NCI-H146 (cell line): ENCODE measurements at places on chromosomes 7 and 10.

- no peak for DNase-seq
Observed at GRCh38 chr10:33982995-33983394, 648.5 kb upstream of the NRP1 start.

GRCh38 chr10:22686347-22686746 lies 28.0 kb downstream of the PIP4K2A start:
- no peak for DNase-seq

DNA sequence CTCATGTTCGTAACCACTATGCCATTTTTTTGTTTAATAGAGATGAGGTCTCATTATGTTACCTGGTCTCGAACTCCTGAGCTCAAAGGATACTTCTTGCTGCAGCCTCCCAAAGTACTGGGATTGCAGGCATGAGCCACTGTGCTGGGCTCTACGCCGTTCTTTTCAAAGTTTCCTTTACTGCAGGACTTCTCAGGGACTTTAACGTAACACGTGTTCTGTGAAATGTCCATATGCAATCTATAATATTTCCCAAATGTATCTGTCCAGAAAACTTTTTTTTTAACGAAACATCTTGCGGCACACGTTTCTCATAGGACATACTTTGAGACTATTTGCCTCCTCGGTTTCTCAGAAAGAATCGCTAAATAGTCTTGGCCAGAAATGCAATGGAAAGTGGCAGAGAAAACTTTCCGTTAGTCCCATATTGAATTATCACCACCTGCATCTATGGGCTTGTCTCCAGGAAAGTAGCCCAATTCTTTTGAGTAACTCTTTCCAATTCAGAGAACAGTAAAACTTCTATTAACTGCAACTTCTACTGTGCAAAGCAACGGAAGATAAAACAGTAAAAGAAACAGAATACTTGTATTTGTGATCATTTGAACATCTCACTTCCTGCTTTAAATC lies 96.3 kb downstream of the ELMO1 start:
- DNase-seq: no peak

DNA sequence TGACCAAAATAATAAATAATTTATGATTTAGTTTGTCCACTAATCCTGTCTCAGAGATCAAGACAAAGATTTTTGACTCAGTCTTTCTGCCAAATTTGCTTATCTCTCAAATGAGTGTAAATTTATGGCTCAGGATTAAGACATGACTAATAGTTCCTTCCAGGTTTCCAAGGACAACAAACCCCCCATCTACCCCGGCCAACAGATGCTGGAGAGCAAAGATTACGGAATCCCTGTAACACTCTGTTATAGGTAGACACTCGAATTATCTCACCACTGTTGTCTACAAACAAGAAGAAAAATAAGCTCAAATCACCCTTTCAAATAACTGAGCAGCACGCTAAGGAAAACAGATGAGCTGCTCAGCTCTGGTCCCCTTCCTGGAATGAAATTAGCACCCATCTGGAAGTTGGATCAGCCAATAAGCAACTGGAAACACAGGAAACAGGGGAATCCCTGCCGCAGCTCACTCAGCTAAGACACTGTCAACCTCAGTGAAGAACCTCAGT lies 56.8 kb upstream of the SVIL start:
- no peak for DNase-seq

- no peak for DNase-seq
Observed at GRCh38 chr10:69412232-69412790, 4.4 kb downstream of the TACR2 start.

DNA sequence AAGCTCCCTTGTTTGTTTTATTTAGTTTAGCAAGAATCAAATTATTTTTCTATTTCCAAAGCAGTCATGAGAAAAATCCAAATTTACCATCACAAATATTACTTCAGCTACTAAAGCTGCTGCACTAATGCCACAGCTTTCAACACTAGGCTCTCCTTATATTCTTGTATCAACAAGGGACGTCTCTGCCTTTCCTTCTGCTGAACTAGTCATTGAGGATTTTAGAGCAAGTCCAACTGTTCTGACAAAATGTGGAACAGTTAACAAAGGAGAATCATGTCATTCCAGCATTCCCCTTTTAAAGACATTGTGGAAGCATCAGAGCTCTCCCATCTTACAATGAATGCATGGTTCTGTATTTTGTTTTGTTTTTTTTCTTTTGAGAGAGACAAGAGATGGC lies 28.6 kb downstream of the FAM13C start:
- no peak for DNase-seq

DNA sequence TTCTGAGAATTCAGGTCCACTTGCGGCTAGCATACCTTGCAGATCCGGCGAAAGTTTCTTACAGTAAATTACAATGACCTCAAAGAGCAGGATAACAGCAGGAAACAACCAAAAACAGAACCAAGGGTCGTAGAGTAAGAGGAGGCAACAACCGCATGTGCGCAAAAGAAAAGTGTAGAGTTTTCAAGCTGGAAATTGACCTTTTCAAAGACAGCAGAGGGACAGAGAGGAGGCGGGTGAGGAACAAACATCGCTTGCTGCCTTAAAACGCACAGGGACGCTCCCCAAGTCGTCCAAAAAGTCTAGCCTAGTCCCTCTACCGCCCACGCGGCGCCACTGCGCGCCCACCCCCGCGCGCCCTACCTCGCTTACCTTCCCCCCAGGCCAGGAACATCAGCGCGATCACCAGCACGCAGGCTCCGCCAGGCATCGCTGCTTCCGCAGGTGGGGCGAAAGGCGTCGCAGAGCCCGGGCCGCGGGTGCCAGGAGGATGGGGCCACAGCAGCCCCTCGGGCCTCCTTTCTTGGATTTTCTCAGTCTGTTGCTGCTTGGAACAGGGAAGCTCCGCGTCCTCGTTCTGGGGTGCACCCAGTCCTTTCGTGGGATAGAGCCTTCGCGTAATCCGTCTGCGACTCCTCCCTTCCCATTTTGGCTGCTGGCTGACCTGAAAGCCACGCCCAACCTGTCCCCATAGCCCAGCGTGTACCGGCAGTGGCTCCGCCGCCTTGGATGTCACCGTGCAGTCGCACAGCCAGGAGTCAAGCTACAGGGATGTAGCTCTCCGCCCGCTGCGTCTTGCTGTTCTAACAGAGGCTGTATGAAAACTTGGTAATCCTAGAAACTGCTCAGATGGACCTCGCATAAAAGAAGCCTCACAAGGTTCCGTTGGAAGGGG lies at the start of gene VWDE:
TSS of gene VWDE (minus strand) at position 579 of the 895 bp plus-strand sequence. CDS start at position 430, 149 bp downstream.
- DNase-seq: peak; percentile 92

GRCh38 chr7:109879287-109879828 lies 1211.6 kb upstream of the LRRN3 start:
- peak; percentile 96 for DNase-seq

DNA sequence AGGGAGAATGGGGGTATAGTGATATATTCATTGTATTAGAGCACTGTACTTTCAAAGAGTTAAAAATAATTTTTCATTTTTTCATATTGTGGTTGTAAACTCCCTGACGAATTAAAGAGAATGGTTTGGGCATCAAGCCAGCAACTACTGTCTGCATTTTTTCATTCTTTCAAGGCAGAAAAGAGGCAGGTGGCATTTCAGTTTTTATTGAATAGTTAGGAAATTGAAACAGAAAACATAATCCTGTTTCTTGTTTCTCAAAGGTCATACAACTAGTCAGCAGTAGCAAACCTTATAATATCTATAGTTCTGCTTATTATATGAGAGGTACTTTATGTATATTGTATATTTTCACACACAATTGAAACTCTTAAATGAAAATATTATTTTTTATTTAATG lies 303.9 kb upstream of the KCND2 start:
- no peak for DNase-seq

DNA sequence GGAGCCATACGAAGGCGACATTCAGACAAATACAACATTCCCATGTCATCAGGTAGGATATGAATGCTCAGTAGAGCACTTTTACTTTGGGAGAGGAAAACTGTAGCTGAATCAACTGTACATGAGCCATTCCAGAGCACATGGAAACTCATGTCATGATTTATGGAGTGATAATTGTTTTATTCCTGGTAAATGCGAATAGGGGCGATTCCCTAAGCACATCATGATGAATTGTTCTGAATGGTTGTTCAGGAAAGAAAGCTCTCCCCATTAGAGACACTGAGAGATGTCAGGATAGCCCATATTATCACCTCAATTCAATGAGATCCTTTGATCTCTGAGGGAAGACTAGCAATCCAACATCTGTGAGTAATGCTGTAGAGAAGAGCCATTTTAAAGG lies 243.6 kb downstream of the FOXP2 start:
- no peak for DNase-seq

DNA sequence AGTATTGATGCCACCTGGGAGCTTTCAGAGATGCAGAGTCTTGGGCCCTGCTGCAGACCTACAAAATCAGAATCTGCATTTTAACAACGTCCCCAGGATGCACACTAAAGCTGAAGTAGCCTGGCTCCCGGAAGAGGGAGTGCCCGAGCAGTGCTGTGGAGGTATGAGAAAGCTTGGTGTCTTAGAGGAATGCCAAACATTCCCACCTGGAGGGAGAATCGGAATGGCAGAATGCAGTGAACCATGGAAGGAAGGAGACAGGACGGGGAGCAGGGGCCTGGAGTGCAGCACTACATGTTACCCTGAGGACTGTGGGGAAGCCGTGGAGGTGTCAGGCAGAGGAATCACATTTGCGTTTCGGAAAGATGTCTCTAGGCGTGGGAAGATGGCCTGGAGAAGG lies 90.9 kb downstream of the AOAH start:
- no peak for DNase-seq

DNA sequence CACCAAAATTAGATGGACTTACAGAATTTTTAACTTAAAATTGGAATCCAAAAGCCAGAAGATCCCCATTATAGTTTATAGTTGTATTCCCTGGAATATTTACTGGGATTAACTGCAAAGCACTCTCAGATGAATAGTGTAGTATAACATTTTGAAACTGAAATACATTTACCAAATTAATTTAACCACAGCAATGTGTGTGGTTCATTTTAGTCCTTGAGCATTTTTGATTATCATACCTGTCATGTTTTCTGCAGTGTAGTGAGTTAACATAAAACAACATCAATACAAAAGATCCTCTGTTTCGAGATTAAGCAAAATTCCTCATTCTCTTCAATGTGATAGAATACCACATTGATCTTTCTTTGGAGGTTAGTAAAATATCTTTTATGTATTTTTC lies 3.7 kb downstream of the VIM start:
- no peak for DNase-seq

- no peak for DNase-seq
Observed at GRCh38 chr10:100759331-100759730, 13.9 kb downstream of the PAX2 start.

GRCh38 chr10:124458889-124459288 lies 2.7 kb upstream of the LHPP start:
- no peak for DNase-seq

GRCh38 chr10:79244068-79244442 lies 103.2 kb upstream of the PPIF start:
- DNase-seq: no peak

DNA sequence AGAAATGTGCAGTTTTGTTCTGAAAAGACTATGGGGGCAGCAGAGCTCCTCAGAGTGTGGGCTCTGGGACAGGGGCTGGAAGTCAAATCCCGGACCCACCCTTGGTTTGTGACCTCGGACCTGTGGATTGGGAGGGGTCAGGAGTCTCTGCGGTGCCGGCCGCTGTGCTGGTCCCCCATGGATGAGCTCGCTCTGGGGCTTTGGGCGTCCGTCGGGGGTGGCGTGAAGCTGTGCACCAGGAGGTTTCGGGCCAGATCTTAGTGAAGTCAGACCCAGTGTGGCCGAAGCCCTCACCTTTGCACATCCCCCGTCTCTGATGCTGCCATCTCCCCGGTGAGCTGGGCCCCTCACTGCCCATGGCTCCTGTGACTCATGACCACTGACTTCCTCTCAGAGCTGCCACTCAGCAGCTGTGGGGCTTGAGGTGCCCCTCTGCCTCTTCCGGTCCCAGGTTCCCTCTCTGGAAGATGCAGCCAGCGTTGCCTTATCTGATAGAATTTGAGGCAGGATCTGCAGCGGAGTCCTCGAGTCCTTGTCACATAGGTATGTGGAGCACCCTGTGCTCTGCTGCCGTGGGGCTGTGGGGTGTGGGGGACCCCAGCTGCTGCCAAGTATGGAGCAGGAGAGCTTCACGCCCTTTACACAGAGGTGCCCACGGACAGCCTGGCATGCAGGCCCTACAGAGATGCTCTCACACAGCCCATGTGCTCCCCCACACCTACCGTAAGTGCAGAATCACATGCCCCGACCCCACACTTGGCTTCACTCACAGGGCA lies 11.4 kb upstream of the SCART1 start:
- no peak for DNase-seq

DNA sequence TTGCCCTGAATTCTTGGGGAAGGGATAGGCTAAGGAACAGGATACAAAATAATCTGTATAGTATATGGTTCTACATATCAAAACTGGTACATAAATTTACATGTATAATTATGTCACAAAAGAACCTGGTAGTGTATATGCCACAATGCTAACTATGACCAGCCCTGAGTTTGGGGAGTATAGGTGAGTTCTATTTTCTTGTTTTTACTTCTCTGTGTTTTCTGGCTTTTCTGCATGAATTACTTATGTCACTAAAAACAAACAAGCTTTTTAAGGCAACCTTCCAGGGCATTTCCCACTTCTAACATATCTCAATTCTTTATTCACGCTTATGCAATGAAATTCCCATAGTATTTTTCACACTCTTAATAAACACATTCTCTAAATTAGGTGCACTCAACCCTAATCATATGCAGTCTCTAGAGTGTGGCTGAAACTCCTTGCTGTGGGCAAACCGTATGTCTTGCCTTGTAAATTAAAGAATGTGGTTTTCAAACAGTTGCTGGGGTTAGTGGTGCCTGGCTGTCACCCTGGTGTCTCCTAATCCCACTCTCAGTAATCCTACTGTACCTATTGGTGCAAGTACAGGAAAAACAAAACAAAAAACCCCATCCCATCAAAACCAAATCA lies 14.0 kb upstream of the INSIG1 start:
- DNase-seq: no peak

- DNase-seq: peak; percentile 58
Observed at GRCh38 chr10:54585572-54585971, 215.5 kb downstream of the PCDH15 start.

GRCh38 chr7:42315631-42316030 lies 78.6 kb upstream of the GLI3 start:
- no peak for DNase-seq

DNA sequence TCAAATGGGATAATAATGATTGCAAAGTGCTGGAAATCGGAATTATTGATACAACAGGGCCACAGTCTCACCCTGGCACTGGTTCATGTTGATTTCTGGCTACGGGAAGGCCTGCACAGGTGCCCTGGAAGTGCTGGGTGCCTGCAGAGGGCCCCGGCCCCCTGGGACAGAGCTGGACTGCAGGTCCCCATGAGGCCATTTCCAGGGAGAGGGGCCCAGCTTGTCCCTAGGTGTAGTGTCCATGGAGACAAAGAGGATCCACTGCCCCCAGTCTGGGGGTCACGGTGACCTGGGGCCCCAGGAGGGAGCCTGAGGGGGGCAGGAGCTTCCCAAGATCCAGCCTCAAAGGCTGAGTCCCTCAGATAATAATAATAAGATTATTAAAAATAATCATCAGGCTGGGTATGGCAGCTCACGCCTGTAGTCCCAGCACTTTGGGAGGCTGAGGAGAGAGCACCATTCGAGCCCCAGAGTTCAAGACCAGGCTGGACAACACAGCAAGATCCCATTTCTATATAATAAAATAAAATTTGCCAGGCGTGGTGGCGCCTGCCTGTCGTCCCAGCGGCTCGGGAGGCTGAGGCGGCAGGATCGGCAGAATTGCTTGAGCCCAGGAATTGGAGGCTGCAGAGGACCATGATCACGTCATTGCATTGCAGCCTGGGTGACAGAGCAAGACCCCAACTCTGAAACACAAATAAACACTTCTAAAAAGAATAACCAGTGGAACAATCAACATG lies 98.1 kb downstream of the MICALL2 start:
- no peak for DNase-seq
